CD8-positive, alpha-beta memory T cell (primary cell): ENCODE measurements at places on chromosomes 1 and 21. TPM values are rescaled to one million over a fixed set of nuclear protein-coding genes. Genes with fewer than 3 reads are reported as not detected.

DNA sequence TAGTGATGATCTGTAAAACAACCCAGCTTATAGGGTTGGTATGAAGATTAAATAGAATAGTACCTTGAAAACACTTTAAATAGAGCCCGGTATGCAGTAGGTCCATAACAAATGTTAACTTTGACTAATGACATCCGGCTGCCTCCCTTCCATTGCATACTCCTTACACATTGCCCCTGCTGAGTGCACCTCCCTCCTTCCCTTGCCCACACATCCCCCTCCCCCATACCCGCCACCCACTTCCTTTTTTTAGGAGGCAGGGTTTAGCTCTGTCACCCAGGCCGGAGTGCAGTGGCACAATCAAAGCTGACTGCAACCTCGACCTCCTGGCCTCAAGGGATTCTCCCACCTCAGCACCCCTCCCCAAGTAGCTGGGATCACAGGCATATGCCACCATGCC, 24.4 kb upstream of the ZC3H12A start:
- no peak for DNase-seq

DNA sequence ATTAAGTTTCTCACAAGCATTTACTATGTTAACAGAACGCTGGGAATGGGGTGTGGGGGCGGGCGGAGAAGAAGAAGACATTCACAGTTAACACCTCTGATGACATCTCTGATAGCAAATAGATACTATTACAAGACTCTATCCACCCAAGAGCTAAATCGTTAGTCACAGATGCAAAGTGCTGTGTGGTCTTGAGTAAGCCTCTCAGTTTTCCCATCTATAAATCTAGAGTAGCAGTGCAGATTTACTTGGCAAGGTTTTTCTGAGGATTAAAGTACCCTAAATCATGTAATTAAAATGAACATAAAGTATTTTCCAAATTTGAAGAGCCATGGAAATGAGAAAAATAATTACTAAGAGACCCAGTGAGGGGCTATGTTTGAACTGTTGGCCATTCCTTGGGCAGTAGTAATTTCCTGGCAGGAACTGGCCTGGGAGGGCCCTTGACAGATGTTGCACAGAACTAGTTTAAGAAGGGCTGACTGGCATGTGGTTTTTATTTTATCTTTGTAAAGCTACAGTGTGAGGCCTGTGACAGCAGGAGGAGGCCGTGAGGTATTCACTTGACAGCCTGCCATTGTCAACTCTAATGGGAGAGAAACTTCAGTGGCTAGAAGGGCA, 58.7 kb upstream of the APOBEC4 start:
- DNase-seq, result no peak

DNA sequence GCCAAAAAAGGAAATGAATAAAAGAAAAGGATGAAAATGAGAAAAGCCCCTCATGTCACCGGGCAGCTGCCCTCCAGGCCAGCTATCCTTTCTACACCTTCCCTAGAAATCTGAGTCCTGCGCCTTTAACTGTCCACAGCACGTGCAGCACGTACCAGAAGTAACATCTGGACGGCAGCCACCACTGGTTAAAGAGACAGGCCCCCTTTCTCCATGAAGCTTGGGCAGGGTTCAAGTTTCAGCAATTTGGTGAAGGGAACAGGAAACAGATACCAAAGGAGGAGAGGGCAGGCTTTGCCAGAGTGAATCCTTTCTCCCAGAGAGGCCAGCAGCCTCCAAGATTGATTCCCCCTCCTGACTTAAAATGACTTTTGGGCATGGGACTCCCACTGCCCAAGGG, 3.6 kb upstream of the KIAA2013 start:
- no peak for DNase-seq

GRCh38 chr1:187648091-187648490, 819.3 kb downstream of the PLA2G4A start:
- no peak for DNase-seq

GRCh38 chr1:172338295-172338735, 82.2 kb upstream of the C1orf105 start:
- DNase-seq, result no peak

DNA sequence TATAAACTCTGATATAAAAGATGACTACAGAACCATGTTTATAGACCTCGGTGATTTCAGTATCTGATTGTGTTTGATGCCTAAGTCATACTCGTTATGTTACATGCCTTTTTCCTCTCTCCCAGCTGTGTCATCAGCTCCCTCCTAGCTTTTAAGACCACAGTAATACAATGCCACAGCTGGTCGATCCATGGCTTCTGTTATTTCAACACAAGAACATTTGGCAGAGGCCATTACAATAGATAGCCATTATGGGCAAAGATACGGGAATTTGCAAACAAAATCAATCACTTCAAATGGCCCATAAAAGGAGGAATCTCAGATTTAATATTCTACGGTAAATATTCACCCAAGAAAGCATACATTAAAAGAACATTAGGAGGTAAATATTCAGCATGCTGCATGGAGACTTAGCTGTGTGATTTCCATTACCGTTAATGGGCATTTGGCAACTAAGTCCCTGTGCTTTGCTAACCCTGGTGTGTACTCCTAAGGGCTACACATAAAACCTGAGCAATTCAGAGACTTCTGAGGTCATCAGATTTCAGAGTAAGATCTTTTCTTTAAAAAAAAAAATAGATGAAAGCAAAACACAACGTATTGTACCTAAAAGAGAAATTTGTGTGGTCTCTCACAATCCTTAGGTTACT, 153.4 kb downstream of the PIGK start:
- DNase-seq, result no peak

DNA sequence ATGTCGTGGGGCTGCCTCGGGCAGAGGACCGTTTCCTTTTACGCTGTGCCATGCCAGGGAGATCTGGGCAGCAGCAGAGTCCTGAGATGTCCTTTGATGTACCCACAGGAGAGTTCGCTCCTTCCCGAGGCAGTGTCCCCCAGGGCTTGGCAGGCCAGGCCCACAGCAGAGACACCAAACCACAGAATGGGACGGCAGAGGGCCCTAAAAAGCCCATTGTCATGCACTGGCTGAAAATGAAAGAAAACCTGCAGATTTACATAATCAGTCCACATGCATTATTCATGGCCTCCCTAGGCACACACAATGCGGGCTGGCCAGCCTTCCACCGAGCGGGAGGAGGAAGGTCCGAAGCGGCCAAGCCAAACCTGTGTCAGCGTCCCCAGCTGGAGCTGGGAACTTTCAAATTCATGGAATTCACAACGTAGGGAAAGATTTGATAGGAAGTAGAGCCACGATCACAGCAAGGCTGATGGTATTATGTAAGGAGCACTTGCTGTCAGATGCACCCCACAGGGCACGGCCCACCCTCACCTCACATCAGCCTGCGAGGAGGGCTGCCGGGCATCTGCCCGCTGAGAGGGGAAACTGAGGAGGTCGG, 25.3 kb upstream of the EFHD2 start:
- DNase-seq, result no peak

DNA sequence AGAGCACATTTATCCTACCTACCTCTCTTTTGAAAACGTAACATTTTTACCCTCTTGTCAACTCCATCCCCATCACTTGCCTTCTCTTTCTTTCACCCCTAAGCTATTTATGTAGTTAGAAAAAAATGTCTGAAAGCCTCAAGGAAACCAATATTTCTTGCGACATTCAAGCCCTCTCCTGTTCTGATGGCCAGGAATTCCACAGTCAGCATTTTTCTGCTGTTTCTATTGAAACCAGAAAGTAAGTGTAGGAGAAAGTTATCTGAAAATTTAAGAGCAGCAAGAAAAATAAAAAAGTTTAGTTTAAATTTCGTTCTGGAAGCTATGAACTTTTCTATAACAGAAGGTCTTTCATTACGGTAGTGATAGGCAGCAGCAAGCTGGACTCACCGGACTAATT, 247.6 kb upstream of the PBX1 start:
- no peak for DNase-seq

- no peak for DNase-seq
Observed at GRCh38 chr1:84720221-84720780, 30.0 kb upstream of the SSX2IP start.

DNA sequence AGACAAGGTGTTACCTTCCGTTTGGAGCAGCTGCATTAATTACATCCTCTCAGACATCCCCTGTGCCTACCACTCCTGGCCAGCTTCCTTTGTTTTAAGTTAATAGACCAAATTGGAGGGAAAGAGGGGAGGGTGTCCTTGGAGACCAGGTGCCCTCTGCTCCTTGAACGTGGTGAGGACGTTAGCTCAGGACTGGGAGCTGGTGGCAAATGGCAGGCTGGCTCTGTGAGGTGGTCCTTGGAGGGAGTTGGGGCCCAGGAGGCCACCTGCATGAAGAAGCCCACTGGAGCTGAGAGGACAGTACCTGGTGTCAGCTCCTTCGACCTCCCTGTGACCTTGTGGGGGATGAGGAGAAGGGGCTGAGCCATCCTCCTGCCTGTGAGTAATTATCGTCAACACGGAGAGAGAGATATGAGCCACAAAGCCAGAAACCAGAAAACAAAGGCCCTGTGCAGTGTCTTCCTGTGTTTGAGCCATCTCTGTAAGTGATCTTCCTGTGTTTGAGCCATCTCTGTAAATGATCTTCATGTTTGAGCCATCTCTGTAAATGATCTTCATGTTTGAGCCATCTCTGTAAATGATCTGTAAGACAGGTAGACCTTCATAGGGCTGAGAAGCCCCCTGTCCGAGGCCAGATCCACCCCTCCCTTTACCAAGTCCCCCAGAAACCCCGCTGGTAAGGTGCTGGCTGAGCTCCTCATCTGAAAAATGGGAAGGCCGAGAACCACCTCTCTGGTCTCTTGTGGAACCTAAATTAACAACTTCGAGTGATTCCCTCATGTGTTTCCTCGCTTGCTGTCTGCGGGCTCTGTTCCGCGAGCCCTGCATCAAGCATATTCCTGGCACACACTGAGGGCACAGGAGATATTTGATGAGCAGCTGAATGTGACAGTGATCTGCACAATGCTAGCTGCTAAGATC, 126.0 kb downstream of the CAMTA1 start:
- no peak for DNase-seq

- no peak for DNase-seq
Observed at GRCh38 chr1:227785805-227786671, 29.4 kb upstream of the PRSS38 start.

DNA sequence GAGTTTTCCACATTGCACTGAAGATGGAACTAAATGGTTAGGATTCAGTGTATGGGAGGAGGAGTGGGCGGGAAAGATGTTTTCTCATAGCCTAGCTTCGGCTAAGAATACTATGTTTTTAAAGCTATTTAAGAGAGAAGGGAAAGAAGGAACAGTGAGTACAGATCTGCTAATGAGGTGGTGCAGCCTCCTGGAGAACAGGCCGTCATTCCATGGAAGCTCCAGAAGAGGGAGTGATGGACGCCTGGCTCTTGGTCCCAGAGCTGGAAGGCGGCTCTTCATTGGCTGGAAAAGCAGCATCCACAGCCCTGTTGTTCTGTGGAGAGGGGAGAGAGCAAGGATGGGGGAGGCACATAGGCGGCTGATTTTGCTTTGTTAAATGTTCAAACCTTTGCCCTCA, 6.9 kb downstream of the CAMK1G start:
- DNase-seq, result no peak

- DNase-seq, result no peak
Observed at GRCh38 chr1:119603695-119604094, 44.4 kb downstream of the ZNF697 start.

The ORC1 gene
- total RNA-seq, result 40.6 TPM

The SLC27A3 gene
- 9.9 TPM for total RNA-seq

The SPATA1 gene
- total RNA-seq, result 0.55 TPM

The TTLL10 gene
- total RNA-seq, result not detected
